Naive B cell (primary cell): ENCODE measurements at places on chromosomes 16 and 17. TPM values are rescaled to one million over a fixed set of nuclear protein-coding genes. Genes with fewer than 3 reads are reported as not detected.

The GAS7 gene
- not detected for polyA plus RNA-seq

The RHBDF2 gene
- 148 TPM for polyA plus RNA-seq

The STARD3 gene
- 40.8 TPM for polyA plus RNA-seq

The AOC3 gene
- not detected for polyA plus RNA-seq

The LAT gene
- polyA plus RNA-seq, result 3.7 TPM

The COQ9 gene
- 18.6 TPM for polyA plus RNA-seq

The TBC1D3G gene
- not detected for polyA plus RNA-seq

The CTRB2 gene
- polyA plus RNA-seq, result not detected

The SOX9 gene
- polyA plus RNA-seq, result not detected

The XYLT1 gene
- polyA plus RNA-seq, result 8.7 TPM
